ENCODE measurements at places on chromosomes 5 and 9.

DNA sequence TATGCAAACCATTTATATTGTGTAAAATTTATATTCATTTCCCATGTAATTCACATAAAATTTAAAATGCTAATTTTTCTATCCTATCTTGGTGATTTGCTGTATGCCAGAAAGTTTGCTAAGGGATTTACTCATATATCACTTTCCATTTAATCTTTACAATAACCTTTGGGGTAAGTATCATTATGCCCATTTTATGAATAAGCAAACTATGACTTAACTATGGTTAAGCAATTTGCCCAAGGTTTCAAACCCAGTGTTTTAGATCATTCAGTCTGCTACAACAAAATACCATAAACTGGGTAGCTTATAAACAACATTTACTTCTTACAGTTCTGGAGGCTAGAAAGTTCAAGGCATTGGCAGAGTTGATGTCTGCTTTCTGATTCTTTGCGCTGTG, 246.4 kb upstream of the TMEM161B start:
- no peak for DNase-seq

GRCh38 chr9:104278929-104279496, 184.9 kb downstream of the SMC2 start:
- no peak for DNase-seq

GRCh38 chr9:97714435-97714834, 17.3 kb upstream of the XPA start:
- DNase-seq = no peak

DNA sequence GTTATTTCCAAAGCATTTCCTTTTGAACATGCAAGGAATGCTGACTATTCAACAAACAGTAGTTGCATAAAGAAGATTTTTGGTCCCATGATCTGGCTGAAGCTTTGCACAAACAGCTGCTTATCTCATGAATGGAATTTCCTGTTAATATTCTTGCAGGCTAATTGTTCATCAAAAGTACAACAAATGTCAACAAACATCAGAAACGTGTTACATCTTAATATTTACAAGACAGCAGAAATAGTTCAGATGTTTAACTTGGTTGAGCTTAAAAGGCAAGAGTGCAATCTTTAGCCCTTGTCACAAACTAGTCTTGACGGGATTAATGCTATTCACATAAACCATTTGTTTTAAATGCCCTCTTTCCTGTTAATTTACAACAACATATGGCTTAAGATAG, 47.9 kb upstream of the BASP1 start:
- no peak for DNase-seq

- DNase-seq = no peak
Measured at GRCh38 chr5:12777342-12777741, 873.1 kb upstream of the CTNND2 start.

- no peak for DNase-seq
Measured at GRCh38 chr9:124623966-124624734, 117.0 kb upstream of the NR5A1 start.

- DNase-seq = no peak
Measured at GRCh38 chr5:29950416-29951145, 1242.9 kb upstream of the CDH6 start.

DNA sequence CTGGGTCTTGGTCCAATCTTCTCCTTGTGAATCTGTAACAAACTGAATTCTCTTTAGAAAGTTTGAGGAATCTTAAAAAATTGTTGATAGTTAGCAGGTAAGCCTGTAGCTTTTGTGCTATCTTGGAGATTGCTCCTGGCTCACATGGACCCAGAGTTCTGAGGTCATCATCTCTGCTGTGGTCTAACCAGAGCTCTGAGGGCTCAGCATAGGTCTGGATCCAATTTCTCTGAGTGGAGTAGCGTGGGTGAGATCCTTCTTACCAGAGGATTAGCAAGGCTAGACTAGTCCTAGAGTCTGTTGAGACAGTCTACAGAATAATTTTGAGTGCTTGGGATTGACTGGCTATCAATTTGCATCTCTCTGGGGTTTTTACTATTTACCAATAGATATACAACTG, 60.5 kb upstream of the IL6ST start:
- DNase-seq = no peak

GRCh38 chr5:92353107-92354030, 970.3 kb upstream of the ARRDC3 start:
- DNase-seq = no peak

- DNase-seq = no peak
Measured at GRCh38 chr9:124001458-124001799, 10.1 kb upstream of the LHX2 start.

GRCh38 chr5:16812911-16813310, 123.2 kb downstream of the MYO10 start:
- DNase-seq = no peak

- no peak for DNase-seq
Measured at GRCh38 chr5:7087719-7088297, 308.1 kb upstream of the ADCY2 start.

DNA sequence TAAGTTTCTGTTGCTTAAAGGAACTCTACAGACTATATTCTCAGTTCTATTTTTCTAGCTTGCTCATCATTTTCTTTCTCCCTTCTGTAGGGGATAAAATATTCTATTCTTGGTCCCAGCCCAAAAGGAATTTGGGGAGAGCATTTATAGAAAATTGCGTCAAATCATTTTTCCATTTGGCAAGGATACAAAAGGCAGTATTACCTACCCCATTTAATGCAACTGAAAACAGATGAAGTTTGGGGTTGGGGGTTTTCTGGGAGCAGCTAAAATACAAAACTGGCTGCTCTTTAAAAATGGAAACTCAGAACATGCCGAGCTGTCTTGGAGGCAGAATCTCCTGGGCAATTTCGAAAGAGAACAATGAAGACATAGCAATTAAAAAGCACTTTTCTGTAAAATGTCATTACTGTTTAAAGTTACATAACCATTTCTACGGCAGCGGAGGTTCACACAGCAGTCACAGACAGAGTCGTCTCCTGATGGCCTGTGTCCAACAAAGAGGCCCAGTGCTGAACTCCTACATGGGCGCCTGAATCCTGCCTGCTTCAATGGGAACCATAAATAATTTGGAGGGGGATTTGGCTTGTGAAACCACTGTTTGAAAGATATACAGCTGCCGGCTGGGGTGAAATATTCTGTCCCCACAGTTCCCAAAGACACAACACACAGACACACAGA, 152.4 kb downstream of the BRINP1 start:
- no peak for DNase-seq

GRCh38 chr5:81650987-81651386, 99.9 kb downstream of the SSBP2 start:
- DNase-seq = no peak

GRCh38 chr5:76402251-76402885, 717 bp upstream of the IQGAP2 start:
- peak; percentile 76 for DNase-seq

GRCh38 chr5:29702875-29703274, 1490.6 kb upstream of the CDH6 start:
- DNase-seq = no peak

GRCh38 chr5:84255315-84255714, 129.4 kb downstream of the EDIL3 start:
- no peak for DNase-seq

- no peak for DNase-seq
Measured at GRCh38 chr9:73775757-73776156, 624.1 kb downstream of the ANXA1 start.

DNA sequence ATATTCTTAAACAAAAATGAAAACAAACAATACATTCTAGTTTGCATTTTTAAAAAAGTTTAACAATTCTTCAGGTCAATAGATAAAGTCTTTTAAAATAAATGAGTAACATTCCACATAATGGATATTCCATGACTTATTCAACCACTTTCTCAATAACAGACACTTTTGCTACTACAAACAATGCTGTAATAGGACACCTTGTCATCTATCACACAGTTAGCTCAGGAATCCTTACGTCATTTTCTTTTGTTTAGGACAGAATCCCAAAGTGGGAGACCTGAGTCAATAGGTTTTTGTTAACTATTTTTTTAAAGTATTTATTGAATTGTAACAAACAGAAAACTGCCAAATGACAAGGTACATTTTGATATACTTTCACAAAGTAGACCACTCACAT, 72.5 kb downstream of the CEP120 start:
- DNase-seq = no peak

DNA sequence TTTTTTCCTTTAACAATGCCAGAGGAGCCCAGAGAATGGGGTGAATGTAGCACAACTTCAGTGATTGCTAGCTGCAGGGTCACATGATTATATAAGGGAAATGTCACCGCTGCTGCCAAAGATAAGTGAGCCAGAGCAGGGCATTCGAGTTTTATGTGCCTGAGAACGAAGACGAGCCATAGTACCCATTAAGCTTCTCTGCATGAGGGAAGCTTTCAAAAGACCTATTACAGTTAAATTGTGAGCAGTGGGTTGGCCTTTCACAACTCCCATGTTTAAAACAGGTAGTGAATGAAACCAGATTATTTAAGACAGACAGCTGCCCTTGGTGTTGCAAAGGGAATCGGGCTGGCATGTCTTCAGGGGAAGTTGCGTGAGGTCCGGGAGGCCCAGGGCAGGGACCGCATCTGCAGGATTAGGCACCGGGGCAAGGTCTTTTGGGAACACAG, 82.4 kb upstream of the TNFAIP8 start:
- no peak for DNase-seq

- DNase-seq = no peak
Measured at GRCh38 chr9:134987376-134987775, 69.7 kb upstream of the FCN1 start.

GRCh38 chr5:143938230-143938629, 126.3 kb downstream of the HMHB1 start:
- no peak for DNase-seq

DNA sequence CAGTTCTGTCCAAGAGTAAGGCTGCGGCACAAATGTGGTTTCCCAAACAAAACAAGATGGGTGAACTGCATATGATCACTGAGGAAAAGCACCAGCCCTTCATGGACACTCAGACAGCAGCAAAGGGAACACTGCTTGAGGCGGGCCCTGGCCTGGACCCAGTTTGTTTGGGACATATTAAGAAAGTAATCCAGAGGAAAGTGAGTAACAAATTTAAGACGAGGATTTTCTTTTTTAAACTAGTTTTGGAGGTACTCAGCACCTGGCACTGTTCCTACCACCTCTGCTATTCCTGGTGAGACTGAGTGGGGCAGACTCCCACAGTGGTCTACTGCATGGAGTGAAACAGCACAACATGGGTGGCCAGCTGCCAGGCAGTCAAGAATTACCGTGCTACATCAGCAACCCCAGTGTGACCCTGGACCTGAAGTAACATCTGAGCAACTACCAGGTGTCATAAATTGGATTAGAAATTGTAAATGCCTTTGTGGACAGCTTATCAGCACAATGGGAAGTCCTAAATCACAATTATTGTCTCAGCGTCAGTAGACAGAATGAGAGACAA, 28.5 kb downstream of the P4HA2 start:
- DNase-seq = no peak

- peak; percentile 23 for DNase-seq
Measured at GRCh38 chr5:143222287-143223231, 180.9 kb downstream of the NR3C1 start.

- DNase-seq = no peak
Measured at GRCh38 chr5:176473335-176474006, 25.3 kb downstream of the FAF2 start.

- no peak for DNase-seq
Measured at GRCh38 chr9:69380811-69381210, 55.8 kb downstream of the ENTREP1 start.

DNA sequence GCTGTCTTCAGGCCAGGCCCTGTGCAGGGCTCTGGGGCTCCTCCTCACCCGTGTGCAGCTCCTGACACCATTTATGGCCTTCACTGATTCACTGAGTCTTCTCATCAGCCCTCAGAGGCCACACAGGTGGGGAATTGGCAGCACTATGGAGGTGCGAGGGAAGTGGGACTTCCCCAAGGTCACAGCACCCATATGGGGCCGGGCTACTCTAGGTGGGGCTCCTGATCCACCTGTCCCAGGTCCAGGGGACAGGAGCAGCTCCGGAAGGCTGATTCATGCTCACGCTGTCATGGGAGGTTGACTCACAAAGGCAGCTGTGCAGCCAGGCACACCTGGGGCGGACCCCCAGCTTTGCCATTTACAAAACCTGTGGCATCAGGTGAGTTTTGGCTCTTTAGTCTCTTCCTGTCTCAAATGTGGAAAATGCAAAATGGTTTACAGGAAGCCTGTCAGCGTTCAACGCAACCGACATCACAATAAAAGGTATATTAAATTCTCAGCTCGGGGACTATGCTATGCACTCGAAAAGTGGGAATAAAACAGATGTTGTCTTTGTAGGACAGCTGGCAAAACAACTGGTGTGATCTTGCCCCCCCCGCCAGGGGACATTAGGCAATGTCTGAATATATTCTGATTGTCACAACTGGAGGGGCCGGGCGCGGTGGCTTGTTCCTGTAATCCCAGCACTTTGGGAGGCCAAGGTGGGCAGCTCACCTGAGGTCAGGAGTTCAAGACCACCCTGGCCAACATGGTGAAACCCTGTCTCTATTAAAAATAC, 15.0 kb downstream of the NAIF1 start:
- DNase-seq = no peak

DNA sequence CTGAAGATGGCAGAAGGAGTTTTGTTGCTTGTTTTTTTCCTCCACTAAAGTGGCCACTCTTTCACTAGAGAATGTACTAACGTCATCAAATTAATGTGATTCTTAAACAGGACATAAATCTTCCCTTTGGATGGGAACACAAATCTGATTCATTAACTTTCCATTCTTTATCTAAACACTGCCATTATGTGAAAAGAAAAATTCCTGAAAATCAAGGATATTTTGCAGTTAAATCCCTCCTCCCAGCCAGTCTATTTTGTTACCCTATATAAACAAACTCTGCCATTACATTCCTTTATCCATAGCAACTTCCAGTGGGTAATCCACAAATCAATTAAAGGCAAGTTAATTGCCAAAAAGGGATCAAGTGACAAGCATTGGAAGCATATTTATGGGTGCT, 546.5 kb downstream of the PDE4D start:
- DNase-seq = no peak

DNA sequence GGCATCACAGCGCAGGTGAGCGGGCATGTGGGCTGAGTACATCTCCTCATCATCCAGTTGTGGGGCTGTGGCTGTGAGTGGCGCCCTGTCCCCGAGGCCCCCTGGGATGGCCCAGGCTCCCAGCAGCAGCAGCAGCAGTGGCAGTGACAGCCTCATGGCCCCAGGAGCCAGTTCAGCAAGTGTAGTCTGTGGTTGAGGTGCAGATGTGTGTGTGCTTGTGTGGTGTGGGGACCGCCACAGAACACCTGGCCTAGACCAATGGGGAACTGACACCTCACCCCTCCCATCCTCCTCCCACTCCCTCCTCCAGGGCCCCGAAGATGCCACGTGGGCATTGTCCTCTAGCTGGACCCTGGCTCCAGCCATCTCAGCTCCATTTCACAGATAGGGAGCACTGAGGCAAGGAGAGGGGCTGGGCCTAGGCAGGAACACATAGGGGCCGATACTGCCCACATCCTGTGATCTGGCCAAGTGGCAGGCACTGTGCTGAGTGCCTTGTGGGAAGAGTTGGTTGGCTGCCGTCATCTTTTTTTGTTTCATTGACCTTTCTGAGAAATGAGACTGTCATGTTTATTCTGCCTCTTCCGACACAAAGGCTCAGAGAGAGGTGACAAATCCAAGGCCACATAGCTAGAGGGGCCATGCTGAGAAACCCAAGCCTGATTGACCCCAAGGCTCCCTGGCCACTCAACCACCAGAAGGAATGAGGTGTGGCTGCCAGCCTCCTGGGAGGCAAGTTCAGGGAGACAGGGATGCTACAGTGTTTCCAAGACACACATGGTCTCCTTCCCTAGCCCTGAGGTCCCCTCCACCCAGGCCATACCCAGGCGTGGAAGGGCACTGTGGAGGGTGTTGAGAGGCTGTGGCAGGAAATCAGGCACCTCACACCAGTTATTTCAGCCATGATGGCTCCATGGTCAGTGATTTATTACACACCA, at the start of gene MZB1:
TSS of gene MZB1 (minus strand) at position 213 of the 938 bp plus-strand sequence. CDS start at position 156, 57 bp downstream.
- DNase-seq = no peak

Data from stimulated activated CD4-positive, alpha-beta T cell treated with anti-CD3 and anti-CD28 coated beads, Interleukin-4, amount 100 ng/mL, for 4 hours (primary cell).